ENCODE measurements at places on chromosomes 1 and 21.

- no peak for DNase-seq
Measured at GRCh38 chr1:207884266-207885029, 26.5 kb downstream of the CD34 start.

- no peak for DNase-seq
Measured at GRCh38 chr1:64838486-64838885, 93.6 kb downstream of the RAVER2 start.

DNA sequence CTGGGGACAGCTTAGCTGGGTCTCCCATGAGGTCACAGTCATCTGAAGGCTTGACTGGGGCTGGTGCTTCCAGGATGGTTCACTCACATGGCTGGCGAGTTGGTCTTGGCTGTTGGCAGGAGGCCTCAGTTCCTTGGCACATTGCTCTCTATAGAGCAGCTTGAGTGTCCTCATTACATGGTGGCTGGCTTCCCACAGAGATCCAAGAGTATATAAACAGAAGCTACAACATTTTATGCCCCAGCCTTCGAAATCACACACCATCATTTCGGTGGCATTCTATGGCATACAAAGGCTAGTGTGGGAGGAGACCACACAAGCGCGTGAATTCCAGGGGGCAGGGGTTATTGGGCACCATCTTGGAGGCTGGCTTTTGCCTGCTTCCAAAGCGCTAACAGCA lies 63.0 kb downstream of the ALPL start:
- no peak for DNase-seq

DNA sequence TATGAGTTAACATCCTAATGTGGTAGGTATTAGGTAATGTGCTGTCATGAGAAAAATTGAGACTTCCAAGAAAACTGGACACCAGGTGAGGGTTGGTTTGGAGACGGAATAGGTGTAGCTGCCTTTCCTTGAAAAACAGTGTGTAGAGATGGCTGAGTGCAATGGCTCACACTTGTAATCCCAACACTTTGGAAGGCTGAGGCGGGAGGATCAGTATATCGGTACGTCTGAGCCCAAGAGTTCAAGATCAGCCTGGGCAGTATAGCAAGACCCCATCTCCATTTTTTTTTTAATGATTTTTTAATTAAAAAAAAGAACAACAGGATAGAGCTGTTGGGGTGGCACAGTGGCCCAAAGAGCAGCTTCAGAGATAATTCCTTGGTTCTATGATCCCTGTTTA lies 6.8 kb upstream of the PPP1R8 start:
- no peak for DNase-seq

DNA sequence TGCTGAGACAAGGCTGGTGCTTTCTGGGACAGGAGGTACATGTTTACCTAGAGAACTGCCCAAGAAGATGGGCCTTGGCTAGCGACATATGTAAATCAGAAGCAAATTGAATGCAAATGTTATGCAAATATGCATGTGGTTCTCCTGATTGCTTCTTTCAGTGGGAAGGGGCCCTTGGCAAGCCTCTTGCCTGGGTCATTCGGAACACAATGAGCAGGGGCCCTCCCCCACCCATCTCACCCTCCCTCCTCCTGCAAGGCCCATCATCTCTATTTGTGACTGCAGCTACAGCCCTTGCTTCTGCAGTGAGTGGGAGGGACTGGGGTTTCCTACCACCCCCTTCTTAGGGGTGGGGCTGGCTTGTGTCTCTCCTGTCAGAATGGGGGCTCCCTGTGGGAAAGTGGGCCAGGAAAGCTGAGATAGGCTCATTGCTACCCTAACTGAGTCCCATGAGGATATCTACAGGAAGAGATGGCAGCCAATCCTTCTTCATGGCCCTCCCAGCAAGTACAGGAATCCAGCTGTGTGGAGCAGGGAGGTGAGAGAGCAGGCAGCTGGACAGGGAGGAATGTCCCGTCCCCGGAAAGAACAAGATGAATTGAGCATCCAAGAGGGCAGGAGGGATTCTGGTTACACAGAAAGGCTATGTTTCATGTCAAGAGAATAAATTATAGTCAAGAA lies 31.0 kb downstream of the FOXD2 start:
- DNase-seq, result no peak

GRCh38 chr1:24535021-24535424 lies 20.9 kb upstream of the NCMAP start:
- DNase-seq, result peak; percentile 62

GRCh38 chr1:37068897-37069296 lies 34.6 kb upstream of the GRIK3 start:
- DNase-seq, result no peak

DNA sequence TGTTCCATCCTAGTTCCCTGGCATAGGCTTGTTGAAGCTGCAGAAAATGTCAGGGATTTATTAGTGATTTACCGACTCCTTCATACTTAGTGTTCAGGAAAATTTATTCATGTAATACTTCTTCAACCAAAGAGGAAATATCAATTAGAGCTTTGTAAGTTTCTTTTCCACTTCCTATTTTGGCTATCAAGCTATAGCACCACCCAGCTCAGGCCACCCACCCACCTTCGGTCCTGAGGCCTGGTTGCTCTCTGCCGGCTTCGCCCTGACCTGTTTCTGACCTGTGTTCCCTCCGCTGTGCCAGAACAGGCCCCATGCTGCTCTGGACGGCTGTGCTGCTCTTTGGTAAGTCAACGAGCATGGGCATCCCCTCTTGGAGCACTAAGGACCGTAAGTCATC lies at the start of gene FCRL6:
TSS of gene FCRL6 (plus strand) at position 250 of the 400 bp plus-strand sequence. CDS start at position 315, 65 bp downstream.
- no peak for DNase-seq

- DNase-seq, result no peak
Measured at GRCh38 chr1:90989990-90990389, 31.8 kb downstream of the ZNF644 start.

DNA sequence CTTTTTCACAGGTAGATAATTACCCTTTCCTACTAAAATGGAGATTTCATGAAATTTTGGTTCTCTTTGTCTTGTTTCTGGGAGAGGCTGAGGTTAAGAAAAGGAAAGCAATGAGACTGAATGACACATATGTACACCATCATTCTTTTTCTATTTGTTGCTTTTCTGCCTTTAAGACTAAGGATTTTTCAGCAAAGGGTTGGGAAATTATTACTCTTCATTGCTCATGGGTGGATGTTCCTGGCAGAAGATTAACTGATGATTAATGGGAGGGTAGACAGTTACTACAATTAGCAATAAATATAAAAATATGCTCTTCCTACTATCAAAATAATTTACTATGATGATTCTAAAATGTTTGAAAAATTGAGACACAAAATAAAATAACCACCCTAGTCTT lies 316.5 kb upstream of the USP24 start:
- no peak for DNase-seq

DNA sequence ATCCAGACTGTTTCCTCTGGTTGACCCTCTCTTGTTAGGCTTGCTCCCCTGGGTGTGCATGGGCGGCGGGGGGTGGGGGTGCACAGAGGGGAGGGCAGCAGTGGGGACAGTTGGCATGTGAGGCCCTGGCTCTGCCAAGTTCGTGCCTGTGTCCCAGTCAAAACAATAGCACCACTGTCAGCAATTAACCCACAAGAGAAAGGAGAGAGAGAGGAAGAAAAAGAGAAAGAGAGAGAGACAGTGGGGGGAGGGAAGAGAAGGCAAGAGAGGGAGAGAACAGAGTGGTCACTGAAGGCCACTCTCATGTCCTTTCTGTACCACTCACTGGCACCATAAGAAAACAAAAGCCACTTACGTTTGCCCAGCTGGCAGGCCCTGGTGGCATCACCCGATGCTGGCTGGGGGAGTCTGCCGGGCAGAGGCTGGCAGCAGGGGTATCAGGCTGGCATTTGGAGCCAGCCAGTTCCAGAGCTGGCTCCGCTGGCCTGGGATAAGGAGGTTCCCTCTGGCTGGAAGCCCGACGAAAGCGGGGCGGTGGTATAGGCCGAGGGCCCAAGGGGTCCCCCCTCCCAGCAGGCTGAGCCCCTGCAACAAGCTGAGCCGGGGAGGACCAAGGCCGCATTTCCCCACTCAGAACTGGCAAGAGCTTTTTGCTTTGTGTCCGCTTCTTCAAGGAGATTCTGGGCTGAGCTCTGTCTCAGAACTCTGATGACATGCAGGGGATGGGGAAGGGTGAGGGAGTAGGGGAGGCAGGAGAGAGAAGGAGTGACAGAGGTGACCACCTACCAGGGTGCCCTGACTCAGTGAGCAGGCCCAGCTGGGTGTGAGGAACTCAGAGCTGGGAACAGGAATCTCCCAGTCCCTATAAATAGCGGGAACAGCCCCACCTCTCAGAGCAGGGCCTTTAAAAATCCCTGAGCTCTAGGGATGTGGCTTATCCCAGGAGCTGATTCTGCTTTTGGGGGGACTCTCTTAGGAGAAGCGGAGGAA lies 27.9 kb downstream of the PIK3C2B start:
- no peak for DNase-seq

DNA sequence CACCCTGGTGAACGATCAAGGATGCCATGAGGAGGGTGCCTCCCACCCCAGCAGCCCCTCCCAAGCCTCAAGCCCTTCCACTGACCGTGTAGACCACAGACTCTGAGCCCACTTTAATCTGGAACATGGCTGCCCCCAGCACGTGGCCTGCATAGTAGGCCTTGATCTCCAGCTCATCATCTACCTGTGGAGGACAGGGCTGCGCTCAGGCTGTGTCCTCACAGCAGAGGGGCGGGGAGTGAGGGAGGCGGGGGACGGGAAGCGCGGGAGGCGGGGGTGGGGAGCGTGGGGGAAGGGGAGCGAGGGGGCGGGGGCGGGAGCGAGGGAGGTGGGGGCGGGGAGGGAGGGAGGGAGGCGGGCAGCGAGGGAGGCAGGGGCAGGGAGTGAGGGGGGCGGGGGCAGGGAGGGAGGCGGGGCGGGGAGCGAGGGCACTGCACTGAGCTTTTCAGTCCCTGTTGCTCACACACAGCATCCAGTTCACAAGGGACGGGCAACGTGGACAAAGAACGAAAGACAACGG lies 7.1 kb downstream of the PUSL1 start:
- DNase-seq, result no peak

- DNase-seq, result peak; percentile 16
Measured at GRCh38 chr1:46062651-46063319, 69.6 kb downstream of the PIK3R3 start.

- DNase-seq, result no peak
Measured at GRCh38 chr1:114322207-114322606, 168.5 kb upstream of the SYT6 start.

DNA sequence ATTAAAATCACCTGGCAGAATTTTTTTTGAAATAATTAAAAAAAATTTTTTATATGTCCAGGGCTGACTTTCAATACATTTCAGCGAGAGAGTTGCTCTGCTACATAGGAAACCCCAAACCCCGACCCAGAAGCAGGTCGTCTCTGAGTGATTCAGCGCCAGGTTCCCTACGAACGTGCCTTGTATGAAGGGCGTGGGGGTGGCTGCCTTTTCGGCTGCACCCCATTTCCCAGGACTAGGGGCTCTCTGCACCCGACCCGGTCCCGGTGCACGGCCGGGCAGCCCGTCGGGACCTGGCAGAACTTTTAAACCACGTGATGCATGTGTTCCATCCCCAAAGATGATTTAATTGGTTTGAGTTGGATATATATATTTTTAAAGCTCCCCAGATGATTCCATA lies 15.8 kb upstream of the SCYL3 start:
- no peak for DNase-seq

Measured in stimulated activated CD4-positive, alpha-beta T cell treated with anti-CD3 and anti-CD28 coated beads, Interleukin-1b, Interleukin-23, amount 100 ng/mL, for 4 hours (primary cell).